ENCODE measurements at places on chromosomes 2 and 18. TPM values are rescaled to one million over a fixed set of nuclear protein-coding genes. Genes with fewer than 3 reads are reported as not detected.

CCDC102B gene
- 3.5 TPM for total RNA-seq

C1QL2 gene
- not detected for total RNA-seq

ATIC gene
- 232 TPM for total RNA-seq

EVX2 gene
- not detected for total RNA-seq

NDUFV2 gene
- total RNA-seq = 402 TPM

GRB14 gene
- total RNA-seq = not detected

PROKR1 gene
- not detected for total RNA-seq

PTPRN gene
- 3.1 TPM for total RNA-seq

CD28 gene
- total RNA-seq = 191 TPM

LIMS3 gene
- total RNA-seq = 0.57 TPM

OXER1 gene
- 0.54 TPM for total RNA-seq

Data from activated naive CD4-positive, alpha-beta T cell treated with anti-CD3 and anti-CD28 coated beads, Interleukin-2, amount 50 U/mL, for 72 hours (primary cell).